Effector CD8-positive, alpha-beta T cell (primary cell): ENCODE measurements at places on chromosomes 5 and 9.

DNA sequence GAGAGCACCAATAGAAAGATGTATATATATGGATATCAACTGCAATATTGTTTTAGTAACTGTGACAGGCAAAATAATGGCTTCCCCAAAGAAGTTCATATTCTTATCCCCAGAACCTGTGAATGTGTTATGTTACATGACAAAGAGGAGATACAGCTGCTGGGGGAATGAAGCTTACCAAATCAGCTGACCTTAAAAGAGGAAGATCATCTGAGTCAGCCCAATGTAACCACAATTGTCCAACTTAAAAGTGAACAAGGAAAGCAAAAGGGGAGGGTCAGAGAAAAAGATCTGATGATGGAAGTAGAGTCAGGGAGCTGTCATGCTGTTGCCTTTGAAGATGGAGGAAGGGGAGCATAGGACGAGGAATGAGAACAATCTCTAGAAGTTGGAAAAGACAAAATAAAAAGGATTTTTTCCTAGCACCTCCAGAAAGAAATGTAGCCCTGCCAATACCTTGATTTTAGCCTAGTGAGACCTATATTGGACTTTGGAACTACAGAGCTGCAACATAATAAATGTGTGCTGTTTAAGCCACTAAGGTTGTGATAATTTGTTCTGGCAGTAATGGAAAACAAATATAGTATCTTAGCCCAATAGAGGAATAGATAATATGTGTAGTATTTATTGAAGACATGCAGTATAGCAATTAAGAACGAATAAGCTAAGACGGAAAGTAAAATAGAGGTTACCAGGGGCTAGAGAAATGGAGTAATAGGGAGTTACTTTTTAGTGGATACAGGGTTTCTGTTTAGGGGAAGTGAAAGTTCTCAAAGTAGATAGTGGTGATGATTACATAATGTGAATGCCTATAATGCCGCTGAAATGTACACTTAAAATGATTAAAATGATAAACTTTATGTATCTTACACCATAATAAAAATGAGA lies 115.9 kb downstream of the PIK3R1 start:
- DNase-seq, result no peak

- DNase-seq, result no peak
Observed at GRCh38 chr5:133520062-133520461, 92.3 kb downstream of the FSTL4 start.

- DNase-seq, result no peak
Observed at GRCh38 chr5:96823900-96824380, 16.2 kb upstream of the ERAP1 start.

DNA sequence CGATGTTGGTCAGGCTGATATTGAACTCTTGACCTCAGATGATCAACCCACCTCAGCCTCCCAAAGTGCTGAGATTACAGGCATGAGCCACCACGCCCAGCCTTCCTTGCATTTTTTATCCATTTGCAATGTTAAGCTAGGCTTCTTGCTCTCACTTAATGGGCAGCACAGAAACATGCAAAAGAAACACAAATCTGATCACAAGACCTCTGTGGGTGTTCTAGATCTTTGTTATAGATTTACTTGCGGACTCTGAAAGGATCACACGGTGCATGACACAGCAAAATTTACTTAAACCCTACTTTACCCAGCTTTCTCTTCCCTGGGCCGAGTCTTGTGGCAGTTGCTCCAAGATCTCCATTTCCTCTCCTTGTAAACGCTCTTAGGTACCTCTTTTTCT lies 71.3 kb downstream of the PSAT1 start:
- DNase-seq, result no peak

DNA sequence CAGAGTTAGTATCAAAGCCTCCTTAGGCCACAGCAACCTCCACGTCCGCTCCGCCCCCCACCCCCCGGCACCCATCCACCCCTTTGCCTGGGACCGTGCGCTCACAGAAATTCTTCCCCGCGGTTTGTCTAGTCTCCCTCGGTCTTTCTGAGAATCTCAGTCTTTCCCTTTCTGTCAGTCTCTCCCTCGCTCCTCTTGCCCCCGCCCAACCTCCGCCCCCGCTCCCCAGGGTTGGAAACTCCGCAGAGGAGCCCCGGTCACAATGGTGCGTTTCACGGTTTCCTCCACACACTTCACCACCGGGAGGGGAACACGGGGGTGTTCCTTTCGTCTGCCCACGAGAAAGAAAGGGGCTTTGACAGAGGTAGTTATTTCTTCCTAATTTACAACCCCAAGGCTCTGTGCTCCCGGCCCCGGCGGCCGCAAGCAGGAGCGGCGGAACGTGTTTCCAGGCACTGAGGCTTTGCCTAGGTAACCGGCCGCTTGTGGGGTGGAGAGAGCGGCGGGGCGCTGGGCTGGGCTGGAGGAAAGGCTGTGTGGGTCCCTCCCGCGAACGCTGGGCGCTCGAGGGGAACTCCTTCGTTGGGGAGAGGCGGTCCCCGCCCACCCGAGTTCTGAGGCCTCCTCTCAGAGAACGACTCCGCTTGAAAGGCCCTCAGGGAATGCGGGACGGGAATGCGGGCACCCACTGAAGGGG lies 2.1 kb downstream of the NR4A3 start:
- DNase-seq, result peak; percentile 47

GRCh38 chr9:128494108-128494745 lies 10.3 kb upstream of the GLE1 start:
- DNase-seq, result no peak

- DNase-seq, result no peak
Observed at GRCh38 chr9:33435821-33436277, 11.5 kb downstream of the AQP3 start.

DNA sequence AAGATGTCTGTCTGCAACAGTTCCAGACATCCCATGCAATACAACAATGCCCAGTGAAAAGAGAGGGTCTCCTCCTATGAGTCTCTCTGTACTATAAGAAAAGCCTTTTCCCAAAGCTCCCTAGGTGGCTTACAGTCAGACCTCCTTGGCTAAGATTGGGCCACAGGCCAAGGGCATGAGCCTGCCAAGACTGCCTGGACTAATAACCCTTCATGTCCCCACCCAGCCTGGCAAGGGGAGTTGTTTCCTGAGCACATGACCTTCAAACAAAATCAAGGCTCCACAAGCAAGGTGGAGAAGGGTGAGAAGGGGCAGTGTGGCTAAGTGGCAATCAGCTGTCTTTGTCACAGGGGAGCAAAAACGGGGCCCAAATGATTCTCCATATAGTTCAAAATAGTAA lies 75.6 kb upstream of the ZSWIM6 start:
- DNase-seq, result no peak

DNA sequence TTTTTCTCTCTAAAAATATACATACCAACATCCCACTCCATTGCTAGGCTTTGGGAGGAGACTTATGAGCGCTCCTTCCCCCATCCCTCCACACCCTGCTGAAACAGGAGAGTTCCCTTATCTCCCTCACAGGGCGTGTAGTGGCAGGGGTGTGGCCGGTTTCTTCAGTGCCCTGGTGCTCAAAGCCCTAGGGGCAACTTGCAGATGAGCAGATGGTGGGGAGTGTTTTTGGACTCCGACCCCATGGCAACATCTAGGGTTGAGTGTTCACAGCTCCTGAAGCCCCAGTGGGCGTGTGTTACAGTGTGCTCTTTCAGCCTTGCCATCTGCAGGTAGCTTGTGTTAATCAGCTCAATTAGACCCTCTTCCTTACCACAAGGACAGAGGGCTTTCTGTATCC lies 409.5 kb downstream of the MAT2B start:
- DNase-seq, result no peak

- DNase-seq, result no peak
Observed at GRCh38 chr9:78112406-78112805, 80.8 kb upstream of the GNAQ start.

GRCh38 chr9:93456504-93456903 lies 3.1 kb upstream of the FAM120AOS start:
- DNase-seq, result no peak

GRCh38 chr5:149799119-149799623 lies 69.1 kb downstream of the PPARGC1B start:
- no peak for DNase-seq

- DNase-seq, result no peak
Observed at GRCh38 chr9:114613919-114614318, 2.8 kb downstream of the TMEM268 start.

DNA sequence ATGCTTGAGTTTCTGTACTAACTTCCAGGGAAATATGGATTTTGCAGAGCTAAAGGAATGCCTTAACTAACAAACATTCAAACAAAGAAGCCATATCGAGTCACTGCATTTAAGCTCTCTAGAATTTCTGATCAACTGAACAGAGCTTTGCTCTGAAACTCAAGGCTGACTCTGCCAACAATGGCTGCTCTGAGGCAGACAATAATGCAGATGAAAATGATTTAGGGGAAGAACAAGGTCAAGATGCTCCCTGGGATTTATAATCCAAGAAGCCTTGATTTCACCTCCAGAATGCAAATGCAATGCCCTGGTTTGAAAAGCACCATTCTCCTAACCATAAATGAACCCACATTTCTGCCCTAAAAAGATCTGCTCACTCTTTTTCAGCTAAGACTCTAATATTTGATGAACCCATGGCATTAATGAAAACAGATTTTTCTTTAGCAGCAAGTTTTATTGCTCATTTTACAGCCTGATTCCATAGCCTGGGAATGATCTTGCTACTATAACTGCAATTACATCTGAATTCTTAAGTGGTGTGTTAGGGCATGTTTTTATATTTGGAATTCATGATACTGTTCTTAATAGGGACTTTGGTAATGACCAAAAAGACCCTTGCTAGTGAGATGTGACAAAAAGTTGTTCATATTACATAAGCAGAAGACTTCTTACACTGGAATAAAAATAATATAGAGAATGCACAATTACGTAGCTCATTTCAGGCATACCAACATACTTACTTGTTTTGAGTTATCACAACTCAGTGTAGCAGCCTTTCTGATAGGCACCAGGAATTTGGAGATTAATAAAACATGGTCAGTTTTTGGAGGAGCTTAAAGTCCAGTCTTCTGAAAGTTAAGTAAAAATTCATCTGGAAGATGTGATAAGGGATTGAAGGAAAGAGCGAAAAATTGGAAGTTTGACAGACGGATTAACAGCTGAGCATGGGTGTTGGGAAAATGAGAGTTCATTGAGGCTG lies 169.4 kb downstream of the TRPM3 start:
- no peak for DNase-seq

DNA sequence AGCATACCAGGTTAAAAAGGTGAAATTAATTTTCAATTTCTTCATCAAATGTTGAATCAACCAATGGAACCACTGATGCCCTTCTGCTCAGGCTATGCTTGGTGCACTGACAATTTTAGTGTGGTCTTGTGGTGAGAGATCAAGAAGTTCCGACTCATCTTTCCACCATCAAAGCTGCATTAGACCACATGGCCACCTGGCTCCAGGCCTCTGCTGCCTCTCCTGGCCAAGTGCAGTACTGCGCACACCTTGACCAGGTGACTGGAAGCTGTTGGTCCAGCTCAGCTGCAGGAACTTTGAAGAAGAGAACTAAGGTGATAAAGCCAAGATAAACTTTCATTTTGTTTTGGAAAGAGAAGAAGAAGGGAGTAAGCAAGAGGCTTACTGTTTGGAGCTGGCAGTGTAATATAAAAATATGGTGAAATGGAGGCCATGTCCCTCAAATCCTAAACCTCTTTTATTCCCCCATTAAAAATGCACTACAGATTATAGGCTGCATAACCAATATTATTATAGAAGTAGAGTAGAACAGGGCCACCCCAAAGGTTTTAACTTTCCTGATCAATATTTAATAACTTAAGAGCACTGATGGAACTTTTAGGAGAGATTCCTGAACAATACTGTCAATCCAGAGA lies 315.5 kb upstream of the C9orf72 start:
- DNase-seq, result no peak

DNA sequence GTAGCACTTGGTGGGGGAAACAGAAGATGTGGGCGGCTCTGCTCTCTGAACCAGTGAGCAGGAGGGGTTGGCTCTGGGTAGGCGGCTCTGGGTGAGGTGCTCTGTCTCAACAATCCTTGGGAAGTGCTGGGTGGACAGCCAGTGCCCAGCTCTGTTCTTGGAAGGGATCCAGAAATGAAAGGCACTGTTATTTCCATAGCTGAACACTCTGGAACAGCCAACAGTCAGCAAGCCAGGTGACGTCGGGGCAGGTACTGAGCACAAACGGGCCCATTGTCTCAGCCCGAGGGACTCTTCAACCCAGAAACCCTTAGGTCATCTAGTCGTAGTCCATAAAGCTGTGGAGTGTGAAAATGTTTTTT lies 36.3 kb downstream of the OLFM1 start:
- no peak for DNase-seq

DNA sequence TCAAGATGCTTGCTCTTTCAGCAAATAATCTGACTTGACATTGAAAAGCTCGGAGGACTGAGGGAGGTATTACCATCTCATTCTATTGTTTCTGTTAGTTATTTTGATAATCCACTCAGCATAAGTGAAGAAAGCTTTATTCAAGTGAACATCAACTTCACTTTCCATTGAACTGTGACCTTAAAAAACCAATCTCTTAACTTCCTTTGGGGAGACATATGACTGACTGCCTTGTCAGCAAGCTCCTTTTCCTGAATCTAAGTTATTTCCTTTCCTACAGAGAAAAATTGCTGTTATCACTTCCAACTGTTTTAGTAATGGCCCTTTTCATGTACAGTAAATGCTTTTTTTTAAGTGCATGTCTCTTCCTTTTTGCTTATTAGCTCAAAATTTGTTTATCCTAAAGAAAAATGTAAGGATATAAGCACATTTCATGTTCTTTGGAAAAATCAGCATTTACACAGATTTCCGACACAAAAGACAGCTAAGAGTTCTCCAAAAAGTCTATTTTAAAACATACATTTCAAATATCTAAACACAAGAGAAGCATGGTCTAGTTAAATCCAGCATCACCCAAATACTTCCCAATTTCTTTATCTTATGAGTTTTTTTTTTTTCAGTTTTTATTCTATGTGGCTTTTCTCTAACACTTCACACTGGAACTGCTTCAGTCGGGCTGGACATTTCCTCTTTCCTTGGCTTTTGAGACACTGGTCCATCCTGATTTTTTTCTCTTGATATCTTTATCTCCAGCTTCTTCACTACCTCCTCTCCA lies 117.9 kb upstream of the DAB2 start:
- no peak for DNase-seq

- no peak for DNase-seq
Observed at GRCh38 chr5:56685503-56686217, 129.7 kb upstream of the MAP3K1 start.

DNA sequence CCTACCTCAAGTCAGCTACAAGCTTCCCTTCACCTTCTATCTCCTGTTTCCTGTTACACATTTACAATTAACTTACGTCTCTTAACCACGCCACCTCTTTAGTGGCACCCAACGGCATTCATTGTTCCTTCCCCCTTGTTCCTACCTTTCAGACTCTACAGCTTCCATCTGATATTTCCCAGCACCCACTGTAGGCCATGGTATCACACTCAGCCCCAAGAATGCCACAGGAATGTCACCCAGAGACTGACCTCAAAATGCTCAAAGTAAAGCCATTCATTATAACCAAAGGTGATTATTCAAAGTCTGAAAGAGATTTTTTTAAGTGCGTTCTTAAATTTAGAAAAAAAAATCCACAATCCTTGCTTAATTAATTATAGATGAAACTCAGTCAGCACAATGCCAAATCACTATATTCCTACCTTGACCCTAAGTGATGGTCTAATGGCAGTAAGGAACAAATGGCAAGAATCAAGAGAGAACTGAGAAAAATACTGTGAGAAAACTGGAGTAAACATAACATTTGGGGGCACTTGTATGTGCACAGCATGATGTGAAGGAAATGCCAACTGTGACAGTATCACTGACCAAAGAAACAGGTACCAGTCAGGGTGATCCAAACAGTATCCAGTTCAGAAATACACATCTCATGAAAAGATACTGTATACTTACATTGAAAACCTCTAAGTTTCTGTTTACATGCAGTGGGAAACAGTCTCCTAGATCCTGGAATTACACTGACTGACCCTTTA lies 52.1 kb downstream of the CTNND2 start:
- no peak for DNase-seq
